Placental pericyte (primary cell): ENCODE measurements at places on chromosomes 4 and X. TPM values are rescaled to one million over a fixed set of nuclear protein-coding genes. Genes with fewer than 3 reads are reported as not detected.

USP46 gene
- 10.3 and 20.2 TPM in 2 replicates for total RNA-seq

BCOR gene
- 16.8 and 16.9 TPM in 2 replicates for total RNA-seq

ACSL4 gene
- 108 and 166 TPM in 2 replicates for total RNA-seq

TTC29 gene
- 0.22 and 3.1 TPM in 2 replicates for total RNA-seq

TIGD4 gene
- under 0.01 TPM in 1 of 2 replicates, not detected in the other for total RNA-seq

TMEM271 gene
- not detected in 2 replicates for total RNA-seq

NAA11 gene
- total RNA-seq: 3.9 and 21.0 TPM in 2 replicates

SCARB2 gene
- total RNA-seq: 144 and 152 TPM in 2 replicates

NOA1 gene
- total RNA-seq: 20.5 and 27.6 TPM in 2 replicates

ASB9 gene
- 1.6 TPM in 1 of 2 replicates, not detected in the other for total RNA-seq

SPARCL1 gene
- total RNA-seq: 0.14 TPM in 1 of 2 replicates, not detected in the other

BEND2 gene
- not detected in 2 replicates for total RNA-seq

HTN3 gene
- total RNA-seq: not detected in 2 replicates

PDK3 gene
- total RNA-seq: 3.1 and 5.3 TPM in 2 replicates

USP17L19 gene
- not detected in 2 replicates for total RNA-seq

TMEM192 gene
- total RNA-seq: 12.0 and 15.1 TPM in 2 replicates

DSPP gene
- total RNA-seq: not detected in 2 replicates

UGT2B15 gene
- total RNA-seq: not detected in 2 replicates

PCDH7 gene
- 2.2 and 10.7 TPM in 2 replicates for total RNA-seq

GYG2 gene
- total RNA-seq: 4.2 and 18.2 TPM in 2 replicates

RTL9 gene
- 0.44 and 0.57 TPM in 2 replicates for total RNA-seq

BTK gene
- not detected in 2 replicates for total RNA-seq

RELL1 gene
- 95.9 and 143 TPM in 2 replicates for total RNA-seq

RPL10 gene
- total RNA-seq: 1,465 and 3,108 TPM in 2 replicates

MECP2 gene
- total RNA-seq: 31.5 and 33.5 TPM in 2 replicates

RAI2 gene
- under 0.01 TPM in 1 of 2 replicates, not detected in the other for total RNA-seq

USP11 gene
- total RNA-seq: 47.7 and 65.2 TPM in 2 replicates

SNX25 gene
- total RNA-seq: 28.6 and 33.3 TPM in 2 replicates

TRIM60 gene
- total RNA-seq: 0.88 and 1.1 TPM in 2 replicates

FDCSP gene
- total RNA-seq: not detected in 2 replicates

GABRB1 gene
- total RNA-seq: not detected in 2 replicates

AWAT2 gene
- total RNA-seq: not detected in 2 replicates

RENBP gene
- total RNA-seq: 3.6 and 6.6 TPM in 2 replicates

GPAT3 gene
- total RNA-seq: 2.0 and 8.3 TPM in 2 replicates

TREX2 gene
- 0.22 and 2.4 TPM in 2 replicates for total RNA-seq

GBA3 gene
- total RNA-seq: not detected in 2 replicates

KCNE5 gene
- 0.22 and 1.3 TPM in 2 replicates for total RNA-seq

CD38 gene
- 1.1 TPM in 1 of 2 replicates, not detected in the other for total RNA-seq

CXXC4 gene
- under 0.01 and 0.14 TPM in 2 replicates for total RNA-seq

LGI2 gene
- not detected in 2 replicates for total RNA-seq

SOX3 gene
- total RNA-seq: not detected in 2 replicates

TNMD gene
- total RNA-seq: not detected in 2 replicates

RAB41 gene
- total RNA-seq: not detected in 2 replicates

SPP1 gene
- 1.5 and 4.0 TPM in 2 replicates for total RNA-seq

HTRA3 gene
- 7.3 and 8.1 TPM in 2 replicates for total RNA-seq

AFM gene
- total RNA-seq: not detected in 2 replicates

VAMP7 gene
- total RNA-seq: 71.6 and 82.2 TPM in 2 replicates

SPIN2A gene
- 0.22 and 0.57 TPM in 2 replicates for total RNA-seq

F9 gene
- not detected in 2 replicates for total RNA-seq

ZIC3 gene
- not detected in 2 replicates for total RNA-seq

CSAG3 gene
- total RNA-seq: not detected in 2 replicates

DMRTC1 gene
- not detected in 2 replicates for total RNA-seq

PPP1R2C gene
- not detected in 2 replicates for total RNA-seq

ETDB gene
- total RNA-seq: not detected in 2 replicates

DDIT4L gene
- 5.6 and 12.5 TPM in 2 replicates for total RNA-seq

GRIA2 gene
- under 0.01 TPM in 1 of 2 replicates, not detected in the other for total RNA-seq

MAGEE2 gene
- not detected in 2 replicates for total RNA-seq
